ENCODE measurements at places on chromosomes 13 and 19.

DNA sequence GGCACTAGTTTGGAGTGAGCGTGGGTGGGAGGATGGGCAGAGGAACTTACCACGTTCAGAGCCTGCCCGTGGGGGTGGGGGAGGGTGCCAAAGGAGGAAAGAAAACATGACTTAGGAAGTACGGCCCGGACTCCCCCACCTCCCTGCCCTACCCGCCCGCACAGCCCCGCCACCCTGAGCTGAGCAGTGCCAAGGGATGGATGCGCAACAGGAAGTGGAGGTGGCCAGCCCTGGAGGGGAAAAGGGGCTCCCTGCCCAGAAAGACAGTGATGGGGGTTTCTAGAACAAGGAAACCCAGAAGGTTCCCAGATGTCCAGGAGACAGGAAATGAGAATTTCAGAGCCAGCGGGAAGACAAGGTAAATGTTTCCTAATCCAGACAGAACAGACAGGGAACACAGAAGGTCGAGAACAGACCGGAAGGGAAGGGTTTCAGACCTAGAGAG is 6.3 kb downstream of the TEAD2 start:
- peak; percentile 66 for DNase-seq

GRCh38 chr13:32895296-32895695 is 120.9 kb upstream of the KL start:
- no peak for DNase-seq

DNA sequence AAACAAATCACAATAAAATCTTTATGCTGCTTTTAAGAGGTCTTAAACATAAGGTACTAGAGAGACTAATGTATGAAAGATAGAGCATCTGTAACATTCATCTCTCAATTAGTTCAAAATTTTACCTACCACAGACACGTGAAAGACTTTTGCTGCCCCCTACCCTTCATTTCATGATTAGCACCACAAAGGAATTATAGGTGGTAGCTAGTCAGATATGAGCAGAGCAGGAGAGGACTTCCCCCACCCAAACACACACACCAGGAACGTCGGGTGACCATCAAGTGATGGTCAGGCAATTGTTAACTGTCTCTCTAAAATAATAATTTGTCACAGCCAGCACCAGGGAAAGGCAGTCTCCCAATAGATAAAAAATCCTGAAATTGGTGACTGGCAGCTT is 1531.7 kb upstream of the SPRY2 start:
- DNase-seq: no peak

DNA sequence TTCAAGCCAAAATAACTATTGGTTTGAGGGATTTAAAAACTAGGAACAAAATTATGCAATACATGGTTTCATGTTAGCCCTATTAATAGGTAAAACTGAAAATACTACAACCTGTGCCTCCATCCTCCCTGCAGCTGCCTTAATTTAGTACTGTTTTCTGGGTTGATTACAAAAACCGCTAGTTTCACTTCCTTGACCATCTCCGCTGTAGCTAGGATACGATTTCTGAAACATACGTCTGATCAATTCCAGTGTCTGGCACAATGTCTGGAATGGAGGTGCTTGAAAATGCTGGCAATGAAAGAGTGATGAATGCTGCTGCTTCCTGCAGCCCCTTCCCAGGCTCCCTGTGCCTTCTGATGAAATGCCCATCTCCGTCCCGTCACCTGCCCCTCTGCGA is 273.5 kb downstream of the SHISA2 start:
- DNase-seq: no peak

DNA sequence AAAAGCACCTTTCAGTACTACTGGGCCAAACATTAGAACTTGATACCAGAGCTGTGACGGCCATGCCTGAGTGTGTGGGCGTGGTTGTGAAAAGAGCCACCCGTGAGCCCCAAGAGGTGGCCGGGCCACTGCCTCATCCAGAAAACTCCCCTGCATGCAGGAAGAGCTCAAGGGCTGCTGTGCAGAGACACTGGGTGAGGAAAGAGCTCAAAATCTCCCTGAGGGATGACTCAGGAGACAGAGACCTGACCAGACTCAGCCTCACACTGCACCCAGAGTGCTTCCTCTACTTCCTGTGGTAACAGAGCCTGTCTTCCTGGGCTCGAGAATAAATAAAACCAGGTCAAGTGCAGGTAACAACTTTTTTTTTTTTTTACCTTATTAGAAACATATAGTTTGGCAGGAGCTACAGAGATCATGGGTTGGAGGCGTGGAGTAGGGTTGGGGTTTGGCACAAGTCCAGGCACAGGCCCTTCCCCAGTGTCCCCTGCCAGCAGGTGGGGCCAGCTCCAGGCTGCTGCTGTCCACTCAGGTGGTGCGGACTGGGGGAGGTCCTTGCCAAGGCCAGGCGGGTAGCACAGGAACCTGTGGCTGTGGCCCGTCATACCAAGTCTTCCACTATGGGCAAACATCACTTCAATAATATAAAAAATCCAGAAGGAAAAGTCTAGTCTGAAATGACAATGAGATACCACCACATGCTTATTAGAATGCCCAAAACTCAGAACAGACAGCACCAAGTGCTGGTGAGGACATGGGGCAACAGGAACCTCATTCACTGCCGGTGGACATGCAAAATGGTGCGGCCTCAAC is 25.5 kb downstream of the ELL start:
- no peak for DNase-seq

GRCh38 chr13:24668511-24668910 is 11.7 kb upstream of the ATP12A start:
- no peak for DNase-seq

DNA sequence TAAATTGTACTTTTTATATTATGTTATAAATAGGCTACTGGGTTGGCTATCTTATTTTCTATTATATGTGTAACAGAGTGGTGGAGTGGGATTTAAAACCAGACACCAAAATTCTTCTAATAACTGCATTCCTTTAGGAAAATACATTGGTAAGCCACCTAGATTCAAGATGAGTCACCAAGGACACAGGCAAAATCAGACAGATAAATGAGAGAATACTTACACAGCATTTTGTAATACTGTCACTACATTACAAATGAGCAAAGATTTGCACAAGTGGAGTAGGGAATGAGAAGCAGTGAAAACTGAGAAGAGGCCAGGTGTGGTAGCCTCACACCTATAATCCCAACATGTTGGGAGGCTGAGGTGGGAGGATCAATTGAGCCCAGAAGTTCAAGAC is 6.2 kb upstream of the SPART start:
- DNase-seq: no peak

- DNase-seq: peak; percentile 74
Measured at GRCh38 chr13:25927932-25928331, 123.9 kb downstream of the SHISA2 start.

- no peak for DNase-seq
Measured at GRCh38 chr13:97076898-97077297, 82.6 kb upstream of the OXGR1 start.

DNA sequence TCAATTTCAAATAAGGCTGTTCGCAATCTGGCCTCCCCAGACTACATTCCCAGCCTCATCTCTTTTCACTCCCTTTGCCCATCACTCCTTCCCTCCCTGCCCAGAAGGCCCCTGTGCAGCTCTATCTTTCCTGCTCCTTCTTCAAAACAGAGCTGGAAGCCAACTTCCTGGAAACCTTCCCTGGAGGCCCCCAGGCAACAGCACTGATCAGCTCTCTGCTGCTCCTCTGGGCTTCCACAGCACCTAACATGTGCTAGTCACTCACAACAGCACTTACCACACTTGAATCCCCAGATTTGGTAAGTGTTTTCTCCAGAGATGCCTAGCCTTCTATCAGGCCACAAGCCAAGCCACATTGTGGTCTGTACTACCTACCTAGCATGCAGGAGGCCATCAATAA is 9.5 kb downstream of the SMAD9 start:
- DNase-seq: no peak

- DNase-seq: no peak
Measured at GRCh38 chr19:907183-907853, 5.7 kb downstream of the R3HDM4 start.

DNA sequence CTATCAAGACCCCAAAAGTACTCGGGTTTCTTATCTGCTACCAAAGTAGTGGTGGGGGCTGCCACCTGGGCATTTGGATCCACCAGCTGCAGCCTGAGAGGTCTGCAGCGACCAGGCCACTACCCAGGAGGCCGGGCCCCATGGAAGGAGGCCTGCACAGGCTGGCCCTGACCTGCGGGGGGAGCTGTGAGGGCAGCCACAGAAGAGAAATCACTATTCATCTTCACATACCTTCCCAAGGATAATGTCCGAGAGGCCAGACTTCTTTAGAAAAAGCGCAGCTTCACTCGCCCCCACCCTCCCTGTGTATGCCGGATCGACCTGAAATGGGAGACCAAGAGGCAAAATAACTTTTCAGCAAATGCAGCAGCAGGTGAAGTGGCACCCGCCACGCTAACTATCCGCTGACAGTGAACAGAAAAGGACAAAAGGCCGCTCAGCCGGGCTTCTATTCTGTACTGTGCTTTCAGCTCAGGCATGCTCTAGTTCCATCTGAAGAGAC is 30.1 kb downstream of the EPS15L1 start:
- DNase-seq: no peak

DNA sequence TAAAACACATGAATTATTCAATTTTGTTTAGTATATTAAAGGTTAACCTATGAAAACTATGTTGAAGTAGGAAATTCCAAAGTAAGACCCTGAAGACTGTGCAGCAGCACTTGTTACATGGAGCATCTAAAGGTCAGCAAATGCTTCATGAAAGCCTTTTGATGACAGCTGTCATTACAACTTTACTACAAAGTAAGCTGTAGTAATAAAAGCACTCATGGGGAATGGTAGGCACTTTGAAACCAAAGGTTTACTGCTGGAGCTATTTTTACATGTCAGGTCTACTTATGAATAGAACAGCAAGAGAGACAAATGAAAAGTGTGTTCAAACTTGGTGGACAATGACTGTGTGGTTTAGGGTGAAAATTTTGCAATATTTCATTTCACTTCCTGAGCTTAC is 672.5 kb upstream of the PCDH20 start:
- no peak for DNase-seq

DNA sequence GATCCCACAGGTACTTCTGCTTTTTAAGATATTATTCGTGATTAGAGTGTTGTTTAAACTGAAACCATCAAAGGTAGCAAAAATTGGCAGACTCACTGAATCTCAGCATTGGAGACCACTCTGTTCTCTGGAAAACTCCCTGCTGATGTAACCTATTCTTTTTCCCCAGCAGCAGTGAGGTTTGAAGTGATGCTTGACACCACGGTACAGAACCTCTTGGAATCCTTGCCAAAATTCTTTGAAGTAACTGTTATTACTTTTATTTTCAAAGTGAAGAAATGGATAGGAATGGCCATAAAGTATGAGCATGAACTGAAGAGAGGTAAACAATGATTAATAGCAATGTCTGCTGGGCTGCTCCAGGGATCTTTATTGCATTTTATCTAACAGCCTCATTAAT is 66.4 kb upstream of the KL start:
- DNase-seq: no peak

DNA sequence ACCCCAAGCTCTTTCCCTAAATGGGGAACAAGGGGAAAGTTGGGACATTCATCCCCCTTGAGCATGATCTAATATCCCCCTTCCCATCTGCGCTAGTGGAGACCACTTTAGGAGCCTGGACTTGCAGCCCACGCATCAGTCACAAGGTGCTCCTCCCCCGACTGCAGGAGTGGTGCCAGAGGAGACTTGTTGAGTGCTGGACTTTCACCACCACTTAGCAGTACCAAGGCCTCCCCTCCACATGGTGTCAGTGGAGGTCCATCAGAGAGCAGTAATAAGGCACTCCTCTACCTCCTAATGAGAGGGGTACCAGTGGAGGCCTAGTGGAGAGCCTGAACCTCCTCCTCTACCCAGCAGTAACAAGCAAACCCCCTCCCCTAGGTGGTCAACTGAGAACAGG is 22.5 kb downstream of the CAB39L start:
- no peak for DNase-seq

- no peak for DNase-seq
Measured at GRCh38 chr13:80290591-80290990, 50.3 kb downstream of the SPRY2 start.

GRCh38 chr19:40279761-40280607 is 5.2 kb downstream of the AKT2 start:
- no peak for DNase-seq

DNA sequence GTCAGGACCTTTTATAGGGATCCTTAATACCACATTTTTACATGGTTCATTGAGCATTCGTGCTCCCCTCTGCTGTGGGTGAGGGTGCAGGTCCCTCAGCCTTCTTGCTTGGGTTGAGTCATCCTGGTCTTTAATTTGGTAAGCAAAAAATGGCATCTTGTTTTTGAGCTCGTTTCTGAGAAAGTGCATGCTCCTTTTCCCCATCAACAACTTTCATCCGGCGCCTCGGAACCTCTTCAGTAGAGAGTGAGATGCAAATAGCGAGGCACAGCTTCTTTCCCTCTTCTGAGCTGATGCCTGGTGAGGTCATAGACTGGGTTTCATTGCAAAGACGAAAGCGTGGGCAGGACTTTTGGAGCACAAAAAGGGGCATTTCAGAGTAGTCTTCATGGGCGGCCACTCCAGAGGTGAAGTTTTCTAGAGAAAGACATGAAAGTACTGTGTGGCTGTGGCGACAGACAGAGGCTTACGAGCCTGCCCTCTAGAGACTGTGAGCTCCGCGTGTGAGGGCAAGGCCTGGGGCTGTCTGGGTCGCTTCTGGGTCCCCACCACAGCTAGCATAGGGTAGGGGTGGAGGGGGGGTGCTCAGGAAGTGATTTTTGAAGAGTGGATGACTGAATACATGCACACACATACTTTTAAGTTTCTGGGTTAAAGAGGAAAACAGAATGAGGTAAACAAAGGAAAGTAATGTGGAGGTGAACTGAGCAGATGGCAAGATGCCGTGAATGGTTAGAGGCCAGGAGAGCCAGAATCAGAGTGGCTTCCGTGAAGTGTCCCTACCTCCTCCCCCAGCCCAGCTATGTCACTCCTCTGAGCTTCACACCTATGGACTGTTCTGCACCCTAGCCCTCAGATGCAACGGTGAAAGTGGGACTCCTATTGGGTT is 44.3 kb downstream of the BBC3 start:
- DNase-seq: no peak

DNA sequence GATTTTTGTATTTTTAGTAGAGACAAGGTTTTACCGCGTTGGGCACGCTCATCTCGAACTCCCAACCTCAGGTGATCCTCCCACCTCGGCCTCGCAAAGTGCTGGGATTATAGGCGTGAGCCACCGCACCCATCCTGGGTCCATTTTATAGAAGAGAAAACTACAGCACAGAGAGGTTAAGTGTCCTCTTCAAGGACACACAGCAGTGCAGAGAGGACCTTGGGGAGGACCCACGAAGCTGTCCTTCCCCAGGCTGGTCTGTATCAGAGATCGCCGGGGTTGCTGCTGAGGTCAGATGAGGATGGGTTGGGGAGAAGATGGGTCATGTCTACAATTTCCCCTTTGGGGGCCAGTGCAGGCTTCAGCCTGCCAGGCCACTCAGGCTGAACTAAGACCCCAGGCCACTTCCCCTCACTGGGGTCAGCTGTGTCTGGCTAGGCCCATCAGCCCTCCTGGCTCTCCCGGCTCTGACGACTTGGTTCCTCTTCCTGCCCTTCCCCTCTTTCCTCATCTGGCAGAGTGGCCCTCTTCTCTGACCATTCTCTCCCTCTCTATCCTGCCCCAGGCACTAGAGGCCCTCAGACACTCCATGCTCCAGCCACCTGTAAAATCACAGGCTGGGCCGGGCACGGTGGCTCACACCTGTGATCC is 9.6 kb downstream of the MYO1F start:
- DNase-seq: no peak
